Lung microvascular endothelial cell (primary cell): ENCODE measurements at places on chromosomes 16 and 17.

GRCh38 chr17:18246880-18247612, 11.5 kb downstream of the FLII start:
- peak; percentile 55 for DNase-seq

DNA sequence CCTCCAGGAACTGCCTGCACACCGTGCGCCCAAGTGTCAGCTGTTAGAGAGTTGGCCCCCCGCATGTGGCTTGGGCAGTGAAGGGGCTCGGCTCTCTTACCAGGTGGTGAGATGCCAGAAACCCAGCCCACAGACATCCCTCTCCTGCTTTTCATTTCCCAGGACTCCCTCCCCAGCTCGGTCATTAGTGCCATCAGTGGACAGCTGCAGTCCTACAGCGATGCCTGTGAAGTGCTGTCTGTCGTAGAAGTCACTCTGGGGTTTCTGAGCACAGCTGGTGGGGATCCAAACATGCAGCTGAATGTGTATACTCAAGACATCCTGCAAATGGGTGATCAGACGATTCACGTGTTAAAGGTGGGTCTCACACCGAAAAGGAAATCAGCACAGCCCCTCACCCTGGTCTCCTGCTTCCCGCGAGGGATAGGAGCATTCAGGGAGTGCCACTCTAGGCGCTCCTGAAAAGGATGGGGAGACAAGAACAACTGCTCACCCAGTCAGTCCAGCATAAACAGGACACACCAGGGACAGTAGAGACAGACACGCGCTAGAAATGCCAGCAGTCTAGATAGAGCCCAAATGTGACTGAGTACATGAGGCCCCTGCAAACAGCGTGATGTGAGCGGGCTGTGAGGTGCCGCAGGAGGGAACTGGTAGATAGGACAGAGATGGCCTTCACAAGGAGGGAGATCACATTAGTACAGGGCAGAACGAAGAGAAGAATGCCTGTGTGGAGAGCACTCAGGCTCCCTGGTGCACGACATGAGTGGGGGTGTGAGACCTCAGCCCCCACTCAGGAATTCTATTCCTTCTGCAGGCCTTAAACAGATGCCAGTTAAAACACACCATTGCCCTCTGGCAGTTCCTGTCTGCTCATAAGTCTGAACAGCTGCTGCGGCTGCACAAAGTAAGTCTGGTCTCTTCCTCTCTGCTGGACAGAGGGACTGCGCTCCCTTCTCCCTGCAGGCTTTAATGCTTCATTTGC, 25.7 kb upstream of the ENDOV start:
- DNase-seq = no peak

- DNase-seq = peak; percentile 14
Observed at GRCh38 chr16:67779256-67780014, 26.9 kb downstream of the RANBP10 start.

GRCh38 chr16:27954191-27954590, 109.3 kb downstream of the GSG1L start:
- no peak for DNase-seq
